ENCODE measurements at places on chromosomes 6 and 20. TPM values are rescaled to one million over a fixed set of nuclear protein-coding genes. Genes with fewer than 3 reads are reported as not detected.
A peak's percentile ranks its signal among the peaks of the same experiment; 100 is the strongest.

DNA sequence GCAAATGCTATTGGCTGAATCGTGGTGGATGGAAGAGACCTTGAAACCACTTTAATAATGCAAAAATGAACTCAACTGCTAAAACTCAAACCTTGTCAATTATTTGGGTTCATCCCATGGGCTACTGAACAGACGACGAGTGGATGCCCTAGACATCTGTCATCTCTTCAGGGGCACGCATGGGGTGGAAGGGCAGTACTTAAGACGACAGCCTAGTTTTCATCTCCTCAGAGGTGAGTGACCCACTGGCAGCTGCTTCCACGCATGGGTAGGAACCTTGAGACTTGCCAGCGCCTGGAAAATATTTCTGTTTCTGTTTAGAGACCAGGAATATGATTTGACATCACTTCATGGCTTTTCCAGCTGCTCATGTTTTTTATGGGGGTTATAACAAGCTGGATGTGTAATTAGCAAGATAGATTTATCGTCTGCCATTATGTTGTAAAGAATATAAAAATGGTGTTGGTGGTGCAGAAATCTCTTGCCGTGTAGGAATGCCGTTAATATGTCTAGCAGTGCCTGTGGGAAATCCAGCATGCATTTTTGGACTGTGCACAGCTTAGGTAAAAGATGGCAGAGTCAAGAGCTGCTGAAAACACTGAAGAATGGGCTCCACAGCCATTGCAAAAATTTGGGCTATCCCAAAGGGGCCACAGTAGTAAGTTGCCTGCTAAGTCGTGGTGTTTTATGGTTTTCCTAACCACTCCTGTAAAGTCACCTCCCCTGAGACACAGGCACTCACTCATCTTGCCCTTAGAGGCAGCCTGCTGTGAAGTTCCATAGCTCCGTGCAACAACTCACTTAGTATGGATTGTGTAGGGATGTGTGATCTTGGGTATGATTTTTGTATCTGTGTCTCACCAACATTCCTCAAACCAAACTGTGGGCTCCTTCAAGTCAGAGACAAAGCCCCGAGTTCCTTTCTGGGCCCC, 203.3 kb downstream of the EYA2 start:
- H3K36me3 ChIP-seq, result no peaks in the 10 kb centered on the region
- H3K27ac ChIP-seq, result no peak overlapping the region
- H3K27me3 ChIP-seq, result peaks cover 8% of the 10 kb centered on the region
- H3K4me3 ChIP-seq, result no peak overlapping the region
- no peaks in the 10 kb centered on the region for H3K4me1 ChIP-seq

GRCh38 chr6:39029156-39030011, 19.2 kb upstream of the GLP1R start:
- no peak overlapping the region for H3K4me3 ChIP-seq
- DNase-seq, result peak; percentile 68
- no peak overlapping the region for H3K27ac ChIP-seq
- peaks cover 17% of the 10 kb centered on the region for H3K27me3 ChIP-seq
- H3K4me1 ChIP-seq, result no peaks in the 10 kb centered on the region

GRCh38 chr6:136326038-136326553, 36.5 kb upstream of the BCLAF1 start:
- H3K36me3 ChIP-seq, result no peaks in the 10 kb centered on the region
- no peaks in the 10 kb centered on the region for H3K4me1 ChIP-seq
- H3K4me3 ChIP-seq, result no peak overlapping the region
- DNase-seq, result no peak
- no peak overlapping the region for H3K27ac ChIP-seq

- H3K27me3 ChIP-seq, result no peaks in the 10 kb centered on the region
- peaks cover 7% of the 10 kb centered on the region for H3K4me1 ChIP-seq
- H3K27ac ChIP-seq, result no peak overlapping the region
- DNase-seq, result no peak
- H3K4me3 ChIP-seq, result no peak overlapping the region
Observed at GRCh38 chr6:160030103-160030502, 61.2 kb downstream of the IGF2R start.

- H3K27ac ChIP-seq, result no peak overlapping the region
- H3K27me3 ChIP-seq, result no peaks in the 10 kb centered on the region
- H3K4me3 ChIP-seq, result no peak overlapping the region
- no peak for DNase-seq
- H3K4me1 ChIP-seq, result no peaks in the 10 kb centered on the region
Observed at GRCh38 chr6:98640366-98640765, 194.0 kb upstream of the POU3F2 start.

- H3K36me3 ChIP-seq, result no peaks in the 10 kb centered on the region
- peak; percentile 82 for DNase-seq
- H3K4me1 ChIP-seq, result no peaks in the 10 kb centered on the region
- H3K27ac ChIP-seq, result no peak overlapping the region
- H3K4me3 ChIP-seq, result no peak overlapping the region
- peaks cover 4% of the 10 kb centered on the region for H3K27me3 ChIP-seq
Observed at GRCh38 chr6:72411872-72412708, 209.8 kb upstream of the KCNQ5 start.

GRCh38 chr6:74087899-74088298, 391.9 kb downstream of the CD109 start:
- no peaks in the 10 kb centered on the region for H3K36me3 ChIP-seq
- H3K4me3 ChIP-seq, result no peak overlapping the region

- no peaks in the 10 kb centered on the region for H3K27me3 ChIP-seq
- H3K27ac ChIP-seq, result no peak overlapping the region
- H3K4me3 ChIP-seq, result no peak overlapping the region
- no peaks in the 10 kb centered on the region for H3K4me1 ChIP-seq
- no peak for DNase-seq
Observed at GRCh38 chr20:15638816-15639215, 934.4 kb downstream of the KIF16B start.

GRCh38 chr20:25508083-25508770, 77.1 kb downstream of the NINL start:
- H3K27ac ChIP-seq, result no peak overlapping the region
- no peak for DNase-seq
- H3K27me3 ChIP-seq, result no peaks in the 10 kb centered on the region
- H3K36me3 ChIP-seq, result peaks cover 9% of the 10 kb centered on the region
- H3K4me3 ChIP-seq, result no peak overlapping the region
- H3K4me1 ChIP-seq, result no peaks in the 10 kb centered on the region

DNA sequence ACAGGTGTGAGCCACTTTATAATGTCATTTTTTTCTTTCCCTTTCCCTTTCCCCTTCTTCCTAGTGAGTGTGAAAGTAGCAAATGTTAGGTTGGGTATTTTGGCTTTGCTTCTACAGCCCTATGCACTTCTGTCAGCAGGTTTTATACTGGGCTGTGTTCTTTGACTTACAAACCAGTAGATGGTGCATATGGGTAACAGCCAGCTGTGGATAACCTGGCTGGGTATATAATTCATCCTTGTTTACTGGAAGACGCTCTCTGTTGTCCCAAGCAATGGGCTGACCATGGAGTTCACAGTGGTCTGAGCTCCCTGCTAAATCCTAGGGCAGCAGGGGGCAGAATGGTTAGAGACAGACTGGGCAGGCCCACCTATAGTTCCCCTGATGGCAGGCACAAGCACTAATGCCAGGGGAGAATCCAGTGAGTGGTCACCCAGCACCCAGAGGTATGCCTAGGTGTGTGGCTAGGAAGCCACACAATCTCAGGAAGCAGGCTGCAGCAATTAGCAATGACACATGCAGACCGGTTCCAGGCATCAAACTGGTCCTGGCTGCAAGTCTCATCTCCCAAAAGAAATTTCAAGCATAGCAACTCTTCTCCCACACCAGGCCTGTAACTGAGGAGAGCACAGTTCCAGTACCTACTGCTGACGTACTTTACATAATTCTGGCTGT, 592.7 kb upstream of the MAN1A1 start:
- no peaks in the 10 kb centered on the region for H3K36me3 ChIP-seq
- no peak for DNase-seq
- H3K27me3 ChIP-seq, result peaks cover 9% of the 10 kb centered on the region
- no peak overlapping the region for H3K27ac ChIP-seq

DNA sequence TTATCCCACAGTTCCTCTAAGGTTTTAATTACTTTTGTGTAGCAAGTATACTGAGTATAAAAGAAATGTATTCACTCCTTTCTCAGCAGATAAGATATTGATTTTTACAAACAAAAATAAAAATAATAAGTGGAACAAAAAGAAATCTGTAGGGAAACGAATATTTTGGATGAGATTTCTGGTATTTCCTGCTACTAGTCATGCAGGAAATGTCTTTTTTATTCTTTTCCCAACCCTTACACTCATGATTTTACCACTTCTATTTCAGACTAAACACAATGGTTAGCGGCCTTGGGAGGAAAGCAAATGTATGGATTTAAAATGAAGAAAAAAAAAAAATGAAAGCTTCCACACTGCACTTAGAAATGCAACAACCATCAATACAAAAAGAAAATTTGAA, 580.5 kb upstream of the MARCKS start:
- no peak for DNase-seq
- no peaks in the 10 kb centered on the region for H3K36me3 ChIP-seq

GRCh38 chr6:16836144-16836981, 75.1 kb upstream of the ATXN1 start:
- H3K27ac ChIP-seq, result no peak overlapping the region
- no peak overlapping the region for H3K4me3 ChIP-seq
- H3K4me1 ChIP-seq, result peaks cover 24% of the 10 kb centered on the region
- peaks cover 11% of the 10 kb centered on the region for H3K27me3 ChIP-seq

DNA sequence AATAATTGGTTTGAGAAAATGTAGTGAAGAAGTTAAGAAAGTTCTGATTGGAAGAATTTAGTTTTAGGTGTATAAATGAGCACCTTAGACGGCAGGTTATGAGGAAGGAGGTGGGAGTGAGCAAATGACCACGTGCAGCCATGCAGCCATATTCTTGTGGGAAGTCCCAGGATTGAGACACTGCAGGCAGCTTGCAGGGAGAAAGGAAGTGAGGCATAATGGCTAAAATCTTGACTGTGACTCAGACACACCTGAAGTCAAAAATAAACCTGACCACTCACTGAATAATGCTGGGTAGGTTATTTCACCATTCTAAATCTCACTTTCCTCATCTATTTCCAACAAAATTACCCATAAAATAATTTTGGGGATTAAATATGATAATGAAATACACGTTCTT, 16.6 kb downstream of the DSE start:
- no peaks in the 10 kb centered on the region for H3K36me3 ChIP-seq
- peaks cover 3% of the 10 kb centered on the region for H3K27me3 ChIP-seq
- H3K4me3 ChIP-seq, result no peak overlapping the region
- H3K27ac ChIP-seq, result no peak overlapping the region

GRCh38 chr20:41309817-41310216, 7.7 kb downstream of the ZHX3 start:
- no peaks in the 10 kb centered on the region for H3K36me3 ChIP-seq
- no peaks in the 10 kb centered on the region for H3K27me3 ChIP-seq
- H3K27ac ChIP-seq, result no peak overlapping the region
- peaks cover 11% of the 10 kb centered on the region for H3K4me1 ChIP-seq
- H3K4me3 ChIP-seq, result no peak overlapping the region

DNA sequence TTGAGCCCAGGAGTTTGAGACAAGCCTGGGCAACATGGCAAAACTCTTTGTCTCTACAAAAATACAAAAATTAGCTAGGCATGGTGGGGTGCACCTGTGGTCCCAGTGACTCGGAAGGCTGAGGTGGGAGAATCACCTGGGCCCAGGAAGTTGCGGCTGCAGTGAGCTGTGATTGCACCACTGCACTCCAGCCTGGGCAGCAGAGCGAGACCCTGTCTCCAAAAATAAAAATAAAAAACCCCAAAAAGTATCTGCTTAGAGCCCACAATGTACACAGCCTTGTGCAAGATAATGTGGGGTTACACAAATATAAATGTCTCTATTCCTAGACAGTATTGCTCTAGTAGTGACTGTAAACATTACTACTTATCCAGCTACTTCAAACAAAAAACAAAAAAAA, 5.9 kb downstream of the ESF1 start:
- no peaks in the 10 kb centered on the region for H3K27me3 ChIP-seq
- no peak overlapping the region for H3K27ac ChIP-seq
- DNase-seq, result no peak

DNA sequence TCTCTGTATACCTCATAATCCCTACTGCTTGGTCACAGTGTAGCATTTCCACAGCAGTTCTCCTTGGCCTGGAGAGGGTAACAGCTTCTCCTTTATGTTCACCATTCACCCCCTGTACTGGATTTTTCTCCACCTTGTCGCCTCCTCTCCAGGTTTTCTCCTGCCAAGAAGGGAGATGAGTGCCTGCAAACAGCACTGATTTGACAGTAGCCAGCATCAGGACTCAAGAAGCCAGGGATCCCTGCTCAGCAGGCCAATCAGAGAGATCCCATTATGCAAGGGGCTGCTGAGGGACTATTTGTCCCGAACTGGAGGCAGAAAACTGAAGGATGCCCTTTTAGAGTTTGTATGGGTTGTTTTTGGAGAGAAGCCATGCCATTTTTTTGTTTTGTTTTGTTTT, 68.6 kb upstream of the RIPOR2 start:
- no peak for DNase-seq
- H3K36me3 ChIP-seq, result no peaks in the 10 kb centered on the region

- H3K36me3 ChIP-seq, result no peaks in the 10 kb centered on the region
- H3K4me3 ChIP-seq, result no peak overlapping the region
- H3K4me1 ChIP-seq, result no peaks in the 10 kb centered on the region
- no peaks in the 10 kb centered on the region for H3K27me3 ChIP-seq
- no peak for DNase-seq
- no peak overlapping the region for H3K27ac ChIP-seq
Observed at GRCh38 chr20:16147916-16148315, 425.3 kb downstream of the KIF16B start.

DNA sequence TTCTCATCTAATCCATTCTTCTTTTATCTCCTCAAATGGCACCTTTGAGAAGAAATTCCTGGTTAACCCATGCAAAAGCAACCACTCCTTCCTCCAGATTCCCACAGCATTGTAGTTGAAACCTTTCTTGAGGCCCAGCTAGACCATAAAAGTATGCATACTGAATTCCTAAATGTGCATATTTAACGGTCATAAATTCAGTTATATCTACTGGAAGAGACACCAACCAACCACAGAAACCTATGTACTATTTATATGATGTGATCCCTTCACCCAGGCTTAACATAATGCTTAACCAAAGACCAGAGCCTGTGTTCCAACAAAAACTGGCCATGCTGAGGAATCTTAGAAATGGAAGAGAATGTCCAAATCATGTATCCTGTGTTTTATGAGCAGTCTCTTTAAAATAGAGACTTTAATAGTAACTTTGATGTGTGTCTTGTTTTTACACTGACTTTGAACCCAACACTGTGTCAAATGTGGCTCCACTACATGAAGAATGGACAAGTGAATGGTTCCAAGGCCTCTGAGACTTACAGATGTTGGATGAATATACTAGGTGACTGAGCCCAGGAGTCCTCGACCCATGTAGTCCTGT, 11.4 kb upstream of the TAF8 start:
- H3K36me3 ChIP-seq, result peaks cover 28% of the 10 kb centered on the region
- peaks cover 69% of the 10 kb centered on the region for H3K4me1 ChIP-seq
- H3K27ac ChIP-seq, result peak overlapping the region; percentile 97
- no peaks in the 10 kb centered on the region for H3K27me3 ChIP-seq

ZC3H12D gene
- 82.7 TPM for total RNA-seq

BPIFA1 gene
- total RNA-seq, result not detected

SIRPB2 gene
- total RNA-seq, result not detected

Data from activated naive CD4-positive, alpha-beta T cell treated with anti-CD3 and anti-CD28 coated beads for 36 hours (primary cell).